ENCODE measurements at places on chromosomes 2 and 18.

DNA sequence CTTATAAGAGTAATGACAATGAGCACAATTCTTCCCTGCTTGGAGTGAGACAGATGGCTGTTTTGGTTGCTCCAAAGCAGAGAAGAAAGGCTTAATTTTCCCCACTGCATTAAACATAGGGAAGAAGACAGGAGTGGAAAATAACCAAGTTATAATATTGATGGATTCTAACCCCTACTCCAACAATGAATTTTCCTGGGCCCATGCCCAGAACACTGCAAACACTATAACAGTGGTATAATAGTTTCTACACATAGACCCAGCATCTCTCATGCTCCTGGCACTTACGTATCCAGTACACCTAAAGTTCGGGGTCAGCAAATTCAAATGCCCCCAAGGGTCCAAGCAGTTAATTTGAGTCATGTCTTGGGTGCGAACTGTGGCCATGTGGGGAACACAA lies 613.4 kb downstream of the PLCL1 start:
- peak; percentile 76 for DNase-seq

DNA sequence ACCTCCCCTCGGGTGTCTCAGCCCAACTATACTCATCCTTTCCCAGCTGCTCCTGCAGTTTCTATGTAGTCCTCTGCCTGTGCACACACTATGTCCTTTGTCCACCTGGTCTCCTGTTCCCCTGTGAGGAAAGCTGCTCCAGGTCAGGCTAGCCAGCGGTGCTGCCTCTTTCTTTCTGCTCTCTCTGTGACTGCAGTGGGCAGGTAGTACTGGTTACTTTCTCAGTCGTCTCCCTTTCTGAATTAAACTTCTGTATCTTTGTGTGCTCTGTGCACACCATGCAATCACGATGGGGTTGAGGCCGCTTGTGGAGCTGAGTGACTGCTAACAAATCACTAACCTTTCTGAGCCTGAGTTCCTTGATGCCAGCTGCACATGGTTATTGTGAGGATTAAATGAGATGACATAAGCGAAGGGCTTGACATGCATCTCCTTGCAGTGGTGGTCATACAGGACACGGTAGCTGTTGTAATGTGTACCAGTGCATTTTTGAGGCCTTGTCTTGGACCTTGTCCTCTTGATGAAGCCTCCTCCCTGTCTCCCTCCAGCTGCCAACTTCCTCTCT lies 3.5 kb downstream of the FARP2 start:
- no peak for DNase-seq

DNA sequence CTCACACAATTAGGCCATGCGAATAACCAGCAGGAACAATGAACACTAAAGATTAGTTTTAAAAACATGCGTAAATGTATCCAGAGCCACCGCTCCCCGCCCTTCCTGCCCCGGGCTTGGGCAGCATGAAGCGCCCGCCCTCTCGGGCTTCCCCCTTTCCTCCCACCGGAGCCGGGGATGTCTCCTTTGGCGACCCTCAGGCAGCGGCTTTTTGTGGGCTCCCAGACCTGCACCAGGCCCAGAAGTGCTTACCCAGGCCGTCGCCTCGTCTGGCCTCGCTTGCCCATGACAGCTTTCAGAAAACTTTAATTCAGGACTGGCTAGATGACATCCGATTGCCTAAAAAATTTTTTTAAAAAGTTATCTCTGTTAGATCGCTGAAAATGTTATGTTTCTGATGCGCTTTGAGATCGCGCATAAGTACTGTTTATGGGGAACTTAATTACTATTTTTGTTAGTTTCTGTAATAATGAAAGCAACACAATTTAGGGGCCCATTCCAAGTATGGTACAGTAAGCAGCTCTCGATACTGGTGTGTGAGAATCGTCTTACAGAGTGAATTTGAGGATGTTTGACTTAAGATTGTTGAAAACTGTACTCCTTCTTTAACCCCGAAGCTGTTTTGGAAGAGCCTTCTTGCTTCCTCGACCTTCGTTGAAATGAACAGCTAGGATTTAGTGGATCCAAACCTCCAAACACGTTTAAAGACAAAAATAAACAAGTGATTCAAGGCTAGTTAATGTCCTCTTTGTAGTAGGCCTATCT lies 1.1 kb downstream of the MAP3K20 start:
- DNase-seq: peak; percentile 80

DNA sequence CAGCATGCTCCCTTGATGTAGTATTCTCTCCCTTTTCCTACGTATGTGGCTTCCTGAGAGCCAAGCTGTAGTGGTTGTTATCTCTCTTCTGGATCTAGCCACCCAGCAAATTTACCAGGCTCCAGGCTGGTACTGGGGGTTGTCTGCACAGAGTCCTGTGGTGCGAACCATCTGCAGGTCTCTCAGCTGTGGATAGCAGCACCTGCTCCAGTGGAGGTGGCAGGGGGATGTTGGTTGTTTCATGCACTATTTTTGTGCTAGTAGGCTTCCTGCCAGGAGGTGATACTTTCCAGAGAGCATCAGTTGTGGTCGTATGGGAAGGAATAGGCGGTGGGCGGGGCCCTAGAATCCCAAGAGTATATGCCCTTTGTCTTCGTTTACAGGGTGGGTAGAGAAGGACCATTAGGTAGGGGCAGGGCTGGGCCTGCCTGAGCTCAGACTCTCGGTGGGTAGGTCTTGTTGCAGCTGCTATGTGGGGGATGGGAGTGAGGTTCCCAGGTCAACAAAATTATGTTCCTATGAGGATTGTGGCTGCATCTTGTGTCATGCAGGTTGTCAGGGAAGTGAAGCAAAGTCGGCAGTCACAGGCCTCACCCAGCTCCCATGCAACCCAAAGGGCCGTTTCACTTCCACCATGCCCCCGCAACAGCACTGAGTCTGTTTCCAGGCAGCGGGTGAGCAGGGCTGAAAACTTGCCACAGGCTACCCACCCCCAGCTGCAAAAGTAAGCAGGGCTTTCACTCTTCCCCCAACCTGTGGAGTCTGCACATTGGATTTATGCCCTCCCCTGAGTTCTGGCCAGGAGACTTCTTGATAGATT lies 1139.5 kb downstream of the BCL11A start:
- DNase-seq: no peak

GRCh38 chr2:144374163-144374661 lies 145.7 kb downstream of the ZEB2 start:
- no peak for DNase-seq

DNA sequence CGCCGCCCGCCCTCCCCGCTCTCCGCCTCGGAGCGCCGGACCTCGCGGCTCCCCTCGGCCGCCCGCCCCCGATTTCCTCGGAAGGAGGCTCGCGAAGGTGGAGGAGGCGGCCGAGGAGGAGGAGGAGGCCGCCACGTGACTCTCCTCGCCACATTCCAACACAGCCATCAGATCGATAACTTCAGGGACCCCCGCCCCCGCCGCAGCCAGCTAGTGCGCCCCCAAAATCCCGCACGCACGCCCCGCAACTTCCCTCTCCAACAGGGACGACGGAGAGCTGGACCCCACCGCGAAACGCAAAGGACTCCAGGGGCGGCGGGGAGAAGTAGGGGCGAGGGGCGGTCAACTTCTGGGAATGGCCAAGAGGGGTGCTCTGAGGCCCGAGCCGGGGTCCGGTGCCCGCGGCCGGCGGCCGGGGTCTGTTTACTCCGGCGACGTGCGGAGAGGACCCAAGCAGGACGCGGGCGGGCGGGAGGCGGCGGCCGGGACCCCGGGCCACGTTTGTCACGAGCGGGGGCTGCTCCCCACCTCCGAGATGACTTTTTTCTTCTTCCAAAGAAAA lies 2.0 kb downstream of the ZNF521 start:
- DNase-seq: peak; percentile 78

DNA sequence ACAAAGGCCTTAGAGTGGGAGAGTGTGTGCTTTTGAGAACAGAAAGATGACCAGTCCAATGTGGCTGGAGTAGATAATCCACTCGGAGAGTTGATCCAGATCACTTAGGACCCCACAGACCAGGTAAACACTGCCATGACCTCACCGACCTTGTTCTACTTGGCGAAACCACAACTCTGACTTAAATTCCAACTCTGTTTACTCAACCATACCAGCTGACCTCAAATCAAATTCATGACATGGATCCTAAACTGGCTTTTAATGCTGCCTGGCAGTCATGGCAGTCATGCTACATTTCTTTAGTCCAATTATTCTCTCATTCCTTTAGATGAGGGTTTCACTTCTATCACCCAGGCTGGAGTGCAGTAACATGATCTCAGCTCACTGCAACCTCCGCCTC lies 347.1 kb upstream of the FAM98A start:
- no peak for DNase-seq

- no peak for DNase-seq
Observed at GRCh38 chr18:61939046-61939674, 46.4 kb upstream of the RNF152 start.

GRCh38 chr2:96072746-96073145 lies 38.0 kb upstream of the GPAT2 start:
- no peak for DNase-seq

DNA sequence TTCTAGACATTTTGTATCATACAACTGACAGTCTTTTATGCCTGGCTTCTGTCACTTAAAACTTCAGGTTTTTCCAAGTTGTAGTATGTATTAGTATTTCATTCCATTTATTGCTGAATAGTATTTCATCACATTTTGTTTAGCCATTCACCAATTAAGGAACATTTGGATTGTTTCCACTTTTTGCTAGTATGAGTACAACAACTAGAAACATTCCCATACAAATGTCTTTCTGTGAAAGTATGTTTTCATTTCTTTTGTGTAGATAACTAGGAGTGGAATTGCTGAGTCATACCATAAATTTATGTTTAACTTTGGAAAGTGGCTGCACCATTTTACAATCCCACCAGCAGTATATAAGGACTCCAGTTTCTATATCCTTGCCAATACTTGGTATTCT lies 135.9 kb downstream of the ATAD2B start:
- DNase-seq: no peak

DNA sequence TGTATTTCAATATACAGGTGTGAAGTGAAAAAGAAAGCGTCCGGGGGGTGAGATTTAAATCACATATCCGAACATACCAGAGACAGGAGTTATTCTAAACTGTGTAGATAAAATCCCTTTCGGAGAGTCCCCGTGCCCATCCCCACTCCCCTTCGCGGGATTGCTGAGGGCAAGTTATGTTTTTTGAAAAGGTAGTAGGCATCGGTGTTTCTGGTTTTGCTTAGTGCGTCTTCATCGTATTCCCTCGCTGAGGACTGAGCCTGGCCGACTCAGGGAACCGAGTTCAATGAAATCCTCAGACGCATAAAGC lies 583.4 kb downstream of the ZEB2 start:
- DNase-seq: no peak

DNA sequence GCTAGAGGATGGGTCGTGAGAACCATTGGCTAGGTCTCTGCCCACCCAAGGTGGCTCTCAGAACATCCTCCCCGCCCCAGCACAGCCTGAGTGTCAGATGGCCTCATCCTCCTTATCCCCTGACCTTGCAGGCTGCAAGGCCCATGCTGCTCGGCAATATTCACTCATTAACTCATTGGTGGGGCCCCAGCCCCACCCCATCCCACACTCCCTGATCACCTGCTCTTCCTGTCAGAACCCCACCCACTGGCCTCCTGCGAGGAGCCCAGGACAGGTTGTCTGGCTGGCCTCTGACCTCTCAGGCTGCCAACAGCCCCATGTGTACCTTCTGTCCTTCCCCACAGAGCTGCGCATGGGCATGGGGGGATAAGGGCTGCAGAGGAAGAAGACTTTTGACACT lies 5.3 kb downstream of the ADCY3 start:
- no peak for DNase-seq

- peak; percentile 53 for DNase-seq
Observed at GRCh38 chr18:75264926-75265597, 54.5 kb downstream of the TSHZ1 start.

DNA sequence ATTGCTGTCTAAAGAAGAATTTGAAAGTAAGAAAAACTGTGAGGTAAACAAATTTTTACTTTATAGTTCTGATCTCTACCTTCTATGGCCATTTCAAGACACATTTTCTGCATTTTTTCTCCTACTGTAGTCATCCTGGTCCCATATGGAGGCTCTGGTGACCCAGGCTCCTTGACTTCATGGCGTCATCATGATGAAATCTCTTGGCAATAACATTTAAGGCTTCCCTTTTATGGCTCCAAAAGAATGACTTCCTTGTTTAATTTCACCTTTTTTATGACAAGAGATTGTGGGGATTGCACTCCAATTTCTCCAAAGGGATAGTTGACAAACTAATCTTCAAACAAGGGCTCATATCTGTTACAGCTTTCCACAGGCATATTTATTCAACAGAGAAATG lies 143.0 kb upstream of the SCN7A start:
- DNase-seq: no peak

- DNase-seq: no peak
Observed at GRCh38 chr2:39107724-39108273, 13.1 kb downstream of the SOS1 start.

- no peak for DNase-seq
Observed at GRCh38 chr2:169139993-169140767, 70.8 kb downstream of the DHRS9 start.

DNA sequence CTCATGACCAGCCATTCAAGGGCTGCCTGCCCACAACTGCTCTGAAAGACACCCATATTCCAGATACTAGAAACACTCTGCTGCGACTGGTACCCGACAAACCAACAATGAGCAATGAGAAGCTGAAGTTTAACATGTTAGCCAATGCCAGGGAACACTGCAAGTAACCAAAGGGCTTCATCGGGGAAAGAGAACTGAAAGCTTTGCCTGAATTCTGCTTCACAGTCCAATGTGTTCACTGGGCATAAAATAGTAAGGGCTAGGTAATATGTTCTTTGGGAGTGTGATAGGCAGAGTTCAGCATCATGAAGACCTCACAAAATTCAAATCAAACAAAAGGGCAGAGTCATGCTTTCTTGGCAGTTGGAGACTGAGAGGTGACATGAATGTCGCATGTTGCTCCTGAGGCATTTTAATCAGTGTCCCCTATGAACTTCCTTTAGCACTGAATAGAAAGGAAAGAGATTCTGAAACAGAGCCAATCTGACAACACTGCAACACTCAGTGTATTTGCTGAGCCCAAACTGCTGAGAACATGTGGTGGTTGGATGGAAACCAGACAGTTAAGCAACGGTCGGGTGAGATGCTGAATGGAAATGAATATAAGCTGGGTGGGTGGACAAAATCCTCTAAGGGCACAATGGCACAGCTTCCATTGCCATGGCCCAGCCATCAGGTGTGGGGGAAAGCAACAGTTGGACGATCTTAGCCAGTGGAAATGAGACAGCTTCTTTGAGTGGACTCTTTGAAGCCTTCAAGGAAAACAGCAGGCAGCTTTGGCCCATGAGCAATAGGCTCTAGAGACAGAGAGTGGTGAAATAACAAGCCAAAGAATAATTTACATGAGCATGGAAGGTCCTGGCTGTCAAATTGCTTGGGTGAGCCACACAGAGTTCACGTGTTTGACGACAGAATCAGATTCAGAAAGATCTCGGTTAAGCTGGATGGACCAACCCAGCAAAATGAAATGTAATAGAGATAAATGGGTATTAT lies 277.5 kb downstream of the AFF3 start:
- DNase-seq: peak; percentile 79

- DNase-seq: no peak
Observed at GRCh38 chr18:71951001-71951400, 593.1 kb downstream of the CBLN2 start.

GRCh38 chr2:84876369-84876768 lies 4.5 kb downstream of the TRABD2A start:
- no peak for DNase-seq

- no peak for DNase-seq
Observed at GRCh38 chr2:94997981-94998930, 27.3 kb upstream of the MAL start.
